Esophagus mucosa (tissue), 1 donor: ENCODE measurements at places on chromosomes 1 and 21.

DNA sequence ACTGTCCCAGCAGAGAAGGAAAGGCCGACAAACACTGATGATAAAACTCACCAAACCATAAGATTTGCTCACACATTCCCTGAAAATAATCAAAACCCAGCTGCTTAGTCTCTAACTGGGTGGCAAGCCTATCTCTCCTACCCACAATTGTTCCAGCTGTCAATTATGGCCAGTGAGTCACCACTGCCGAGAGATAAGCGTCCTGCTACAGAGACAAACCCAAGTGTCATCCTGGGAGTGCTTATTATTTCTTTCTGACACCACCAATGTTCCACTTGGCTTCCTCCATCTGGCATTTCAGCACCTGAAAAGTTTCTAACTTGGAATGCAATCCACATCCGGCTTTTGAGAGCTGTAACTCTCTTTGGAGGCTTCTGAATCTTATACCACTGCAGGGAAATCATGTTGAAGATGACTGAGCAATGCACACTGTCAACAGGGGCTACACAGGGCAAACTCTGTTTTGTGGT, 51.5 kb upstream of the VAV3 start:
- ATAC-seq: no peak

DNA sequence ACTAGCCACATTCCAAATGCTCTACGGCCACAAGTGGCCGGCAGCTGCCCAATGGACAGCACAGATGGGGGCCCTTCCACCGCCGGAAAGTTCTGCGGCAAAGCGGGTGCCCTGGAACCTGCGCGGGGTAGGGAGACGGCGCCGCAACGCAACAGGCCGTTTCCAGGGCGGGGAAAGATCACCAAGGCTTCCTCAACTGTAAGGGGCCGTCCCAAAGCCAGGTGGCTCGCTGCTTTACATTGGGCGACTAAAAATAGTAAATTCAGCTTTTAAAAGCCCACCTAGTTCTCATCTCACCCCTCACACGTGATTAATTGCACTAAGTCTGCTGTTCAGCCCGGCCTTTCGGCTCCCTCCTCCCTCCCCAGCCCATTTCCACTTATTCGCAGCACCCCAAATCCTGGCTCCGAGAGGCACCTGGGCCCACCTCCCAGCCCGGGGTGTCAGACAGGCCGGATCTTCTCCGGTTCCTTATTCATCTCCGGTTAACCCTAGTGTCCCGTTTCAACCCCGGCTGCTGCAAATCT, 643 bp downstream of the CFAP298 start:
- peak; percentile 40 for ATAC-seq

- no peak for ATAC-seq
Observed at GRCh38 chr1:164565357-164565756, 6.4 kb downstream of the PBX1 start.

DNA sequence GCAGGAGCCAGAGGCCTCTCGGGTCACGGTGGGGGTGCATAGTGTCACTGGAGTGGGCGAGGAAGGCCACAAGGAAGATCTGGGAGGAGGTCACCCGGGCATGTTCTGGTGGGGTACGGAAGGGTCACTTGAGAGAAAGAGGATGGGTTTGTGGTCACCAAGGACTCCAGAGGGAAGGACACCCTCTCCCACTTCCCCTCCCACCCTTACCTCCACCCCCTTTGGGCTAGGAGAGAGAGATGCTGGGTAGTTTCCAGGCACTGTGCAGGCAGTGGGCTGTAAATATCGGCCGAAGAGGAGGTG, 703 bp downstream of the AMIGO1 start:
- no peak for ATAC-seq

GRCh38 chr1:201311356-201312011, 28.2 kb downstream of the PKP1 start:
- peak; percentile 60 for ATAC-seq
